ENCODE measurements at places on chromosomes 3 and 15. TPM values are rescaled to one million over a fixed set of nuclear protein-coding genes. Genes with fewer than 3 reads are reported as not detected.

The NRROS gene
- total RNA-seq = 38.2 TPM

The POPDC2 gene
- 0.66 TPM for total RNA-seq

The LSAMP gene
- total RNA-seq = not detected

The CHRNA7 gene
- not detected for total RNA-seq

The CYP8B1 gene
- not detected for total RNA-seq

The LEKR1 gene
- 0.14 TPM for total RNA-seq

The TM4SF18 gene
- total RNA-seq = not detected

The STXBP5L gene
- total RNA-seq = not detected

The PRICKLE2 gene
- total RNA-seq = not detected

The ECE2 gene
- total RNA-seq = not detected

The CKMT1A gene
- total RNA-seq = 0.66 TPM

The LOXL1 gene
- 0.49 TPM for total RNA-seq

DNA sequence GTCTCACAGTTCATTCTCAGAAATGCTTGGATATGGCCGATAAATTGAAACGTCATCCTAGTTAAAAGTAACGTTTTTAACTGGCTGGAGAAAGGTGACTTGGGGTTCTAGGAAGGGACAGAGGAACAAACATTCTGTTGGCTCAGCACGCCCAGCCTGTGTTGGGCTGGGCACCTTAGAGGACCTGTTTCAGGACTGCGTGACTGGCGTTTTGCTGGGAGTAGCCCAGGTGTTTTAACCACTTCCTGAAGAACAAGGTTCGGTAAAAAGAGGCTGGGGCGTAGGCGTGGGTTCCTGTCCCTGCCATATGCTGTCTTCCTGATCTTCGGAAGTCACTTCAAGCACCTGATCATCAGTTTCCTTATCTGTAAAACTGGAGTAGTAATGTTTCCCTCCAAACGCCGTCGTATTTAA, 1.1 kb upstream of the TLNRD1 start:
- DNase-seq = peak; percentile 90

DNA sequence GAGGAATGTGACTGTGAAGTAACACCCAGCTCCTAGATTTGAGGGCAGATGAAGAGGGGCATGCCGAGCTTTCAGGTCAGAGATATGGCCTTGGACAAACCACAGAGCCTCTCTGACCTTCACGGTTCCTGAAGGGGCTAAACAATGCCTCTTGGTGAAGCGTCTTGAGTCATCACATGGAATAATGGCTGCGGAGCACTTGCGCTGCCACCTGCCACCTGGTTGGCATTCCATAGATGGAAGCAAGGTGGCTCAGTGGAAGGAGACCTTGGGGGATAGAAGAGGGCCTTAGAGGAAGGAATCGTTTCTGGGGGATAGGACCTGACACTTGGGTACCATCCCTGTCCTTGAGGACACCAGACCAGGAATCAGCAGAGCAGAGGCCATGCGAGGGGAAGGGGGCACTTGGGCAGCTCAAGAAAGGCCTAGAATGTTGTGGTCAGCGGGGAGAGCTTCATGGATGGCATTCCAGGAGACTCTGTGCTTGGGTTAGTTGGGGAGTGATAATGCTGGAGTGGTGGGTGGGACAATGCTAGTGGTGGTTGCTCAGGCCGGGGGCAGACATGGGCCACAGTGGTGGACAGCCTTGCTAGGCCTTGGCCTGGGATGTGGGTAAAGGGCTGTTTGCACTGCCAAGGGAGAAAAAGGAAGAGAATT, 12.6 kb downstream of the MRAS start:
- DNase-seq = no peak

GRCh38 chr15:90212221-90213098, 11.3 kb downstream of the SEMA4B start:
- no peak for DNase-seq

GRCh38 chr3:122628567-122628966, 51.1 kb downstream of the PARP15 start:
- no peak for DNase-seq

GRCh38 chr3:165545059-165545458, 292.2 kb downstream of the BCHE start:
- no peak for DNase-seq

- no peak for DNase-seq
Observed at GRCh38 chr3:122880624-122881023, 85.8 kb downstream of the SLC49A4 start.

DNA sequence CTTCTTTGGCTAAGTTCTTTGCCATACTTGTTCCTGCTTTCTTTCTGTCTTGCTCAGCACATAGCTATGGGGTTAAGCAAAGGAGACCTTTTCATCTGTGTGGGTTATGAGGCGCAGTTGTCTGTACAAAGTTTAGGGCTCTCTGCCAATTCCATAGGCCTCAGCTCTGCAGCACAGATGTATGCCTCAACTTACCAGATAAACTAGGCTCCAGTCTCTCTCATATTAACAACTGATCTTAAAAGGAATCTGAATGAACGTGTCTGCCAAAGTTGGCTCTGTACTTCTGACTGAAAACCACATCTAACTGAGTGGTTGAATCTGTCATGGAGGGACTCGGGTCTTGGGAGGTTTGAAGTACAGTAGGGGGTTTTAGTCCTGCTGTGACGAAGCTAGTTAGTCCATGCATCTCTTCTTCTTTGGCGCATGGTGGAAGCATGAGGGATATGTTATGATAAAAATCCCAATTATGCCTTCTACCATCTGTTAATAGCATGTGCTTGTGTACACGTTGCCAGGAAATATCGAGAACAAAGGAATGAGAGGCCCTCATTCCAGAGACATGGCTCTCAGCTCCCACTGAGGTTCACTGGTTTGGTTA, 114.6 kb upstream of the TSC22D2 start:
- DNase-seq = no peak

DNA sequence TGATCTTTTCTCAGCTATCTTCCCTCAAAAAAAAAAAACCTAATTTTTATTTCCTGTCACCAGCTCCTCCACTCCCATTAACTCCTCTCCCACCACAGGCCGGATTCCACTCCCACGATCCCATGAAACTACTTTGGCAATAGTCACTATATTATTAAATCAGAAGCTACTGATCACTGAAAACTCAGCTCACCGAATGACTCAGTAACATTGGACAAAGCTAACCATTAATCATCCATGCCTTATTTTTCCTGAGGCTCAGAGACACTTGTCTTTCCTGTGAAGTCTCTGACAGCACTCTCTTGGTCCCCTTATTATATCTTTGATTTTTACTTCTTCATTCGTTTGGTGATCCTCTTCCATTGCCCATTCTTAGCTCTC, 260.2 kb downstream of the CGGBP1 start:
- DNase-seq = no peak

- no peak for DNase-seq
Observed at GRCh38 chr3:35871009-35871408, 231.7 kb downstream of the ARPP21 start.

GRCh38 chr3:126477061-126477380, 1.3 kb upstream of the ZXDC start:
- no peak for DNase-seq

DNA sequence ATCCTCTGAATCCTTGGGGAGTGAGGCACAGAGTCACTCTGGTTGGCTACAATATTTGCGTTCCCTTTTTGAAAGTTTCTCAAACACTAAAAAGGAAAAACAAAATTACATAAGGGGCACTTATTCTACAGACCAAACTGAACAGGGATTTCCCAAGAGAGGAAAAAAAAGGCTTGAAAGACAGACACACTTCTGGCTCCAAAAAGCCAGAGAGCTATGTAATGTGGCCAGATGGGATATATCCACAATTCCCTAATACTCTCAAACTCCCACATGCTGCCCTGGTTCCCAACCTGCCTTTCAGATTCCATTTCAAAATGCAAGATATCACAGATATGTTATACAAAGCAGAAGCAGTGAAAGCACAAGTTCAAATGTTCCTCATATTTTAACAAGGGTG, 1.6 kb downstream of the FRMD4B start:
- no peak for DNase-seq

GRCh38 chr3:159916052-159916451, 72.6 kb upstream of the IL12A start:
- no peak for DNase-seq

GRCh38 chr15:36882487-36883131, 217.7 kb downstream of the MEIS2 start:
- DNase-seq = no peak

DNA sequence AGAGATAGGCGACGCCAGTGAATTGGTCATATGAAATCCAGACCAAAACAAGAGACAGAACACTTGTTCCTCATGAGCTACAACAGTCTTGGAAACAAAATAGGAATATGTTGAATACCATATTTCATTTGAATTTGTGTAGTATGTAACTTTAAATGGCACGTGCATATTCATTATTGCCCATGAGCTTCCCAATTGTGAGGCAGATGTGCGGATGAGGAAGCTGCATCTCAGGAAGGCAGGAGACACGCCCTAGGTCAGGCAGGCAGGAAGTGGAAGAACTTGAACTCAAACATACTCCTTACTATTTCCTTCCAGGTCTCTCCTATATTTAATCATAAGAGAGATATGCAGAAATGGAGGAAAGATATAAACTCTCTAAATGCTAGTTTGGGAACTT, 106.8 kb upstream of the SLC2A2 start:
- DNase-seq = no peak

DNA sequence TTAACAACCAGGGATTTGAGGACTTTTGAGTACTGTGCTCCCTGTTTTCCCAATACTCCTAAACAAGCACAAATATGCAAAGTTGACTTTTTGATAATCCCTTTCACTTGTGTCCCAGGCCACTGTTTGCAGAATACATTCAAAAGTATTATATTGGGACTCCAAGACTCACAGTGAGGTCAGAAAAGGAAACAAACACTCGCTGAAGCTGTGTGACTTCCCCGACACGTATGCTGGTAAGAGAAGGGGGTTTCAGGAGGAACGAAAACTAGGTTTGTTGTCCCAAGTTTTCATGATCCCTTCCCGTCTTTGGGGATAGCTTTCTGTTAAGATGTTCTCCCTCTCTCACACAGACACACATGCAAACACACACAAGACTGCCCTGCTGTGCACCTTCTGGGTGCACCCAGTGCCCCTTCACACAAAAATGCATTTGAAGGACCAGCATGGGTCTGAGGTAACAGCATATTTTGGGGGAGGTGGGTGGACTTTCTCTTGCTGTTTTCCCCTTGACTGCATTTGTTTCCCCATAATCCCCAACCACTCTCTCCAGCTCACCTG, 225.2 kb upstream of the PRICKLE2 start:
- DNase-seq = no peak

- DNase-seq = no peak
Observed at GRCh38 chr3:172317984-172318383, 130.3 kb downstream of the GHSR start.

DNA sequence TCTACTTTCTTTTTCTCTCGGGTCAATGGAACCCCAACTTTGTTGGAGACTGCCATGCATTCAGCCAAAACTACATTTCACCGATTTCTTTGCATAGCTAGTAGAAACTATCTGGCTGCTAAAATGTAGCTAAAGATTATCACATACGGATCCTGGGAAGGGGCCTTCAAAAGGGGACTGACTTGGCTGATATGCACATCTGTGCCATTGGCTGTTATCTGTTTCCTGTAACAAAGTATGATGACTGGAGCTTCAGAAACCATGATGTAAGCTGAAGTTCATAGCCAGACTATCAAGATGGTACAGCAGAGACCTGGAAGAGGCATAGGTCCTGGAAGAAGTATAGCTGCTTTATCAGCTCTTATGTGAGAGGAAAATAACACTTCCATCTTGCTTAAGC, 179.1 kb downstream of the NSUN3 start:
- no peak for DNase-seq

DNA sequence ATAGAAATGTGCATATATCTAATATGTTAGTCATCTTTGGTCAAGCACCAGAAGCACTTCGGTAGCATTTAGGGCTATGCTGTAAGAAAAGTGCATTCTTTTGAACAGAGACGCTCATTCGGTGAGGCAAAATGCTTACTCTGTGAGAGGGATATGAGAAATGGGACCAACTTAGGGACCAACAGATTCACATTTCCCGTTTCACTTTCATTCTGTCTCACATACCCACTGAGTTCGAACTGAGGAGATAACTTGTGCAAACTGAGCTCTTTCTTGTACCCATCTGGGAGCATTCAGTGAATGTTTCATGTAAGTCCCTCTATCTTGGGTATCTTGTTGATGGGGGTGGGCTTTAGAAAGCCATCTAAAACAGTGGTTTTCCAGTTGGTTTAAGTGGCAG, 135.3 kb downstream of the FEZF2 start:
- no peak for DNase-seq

DNA sequence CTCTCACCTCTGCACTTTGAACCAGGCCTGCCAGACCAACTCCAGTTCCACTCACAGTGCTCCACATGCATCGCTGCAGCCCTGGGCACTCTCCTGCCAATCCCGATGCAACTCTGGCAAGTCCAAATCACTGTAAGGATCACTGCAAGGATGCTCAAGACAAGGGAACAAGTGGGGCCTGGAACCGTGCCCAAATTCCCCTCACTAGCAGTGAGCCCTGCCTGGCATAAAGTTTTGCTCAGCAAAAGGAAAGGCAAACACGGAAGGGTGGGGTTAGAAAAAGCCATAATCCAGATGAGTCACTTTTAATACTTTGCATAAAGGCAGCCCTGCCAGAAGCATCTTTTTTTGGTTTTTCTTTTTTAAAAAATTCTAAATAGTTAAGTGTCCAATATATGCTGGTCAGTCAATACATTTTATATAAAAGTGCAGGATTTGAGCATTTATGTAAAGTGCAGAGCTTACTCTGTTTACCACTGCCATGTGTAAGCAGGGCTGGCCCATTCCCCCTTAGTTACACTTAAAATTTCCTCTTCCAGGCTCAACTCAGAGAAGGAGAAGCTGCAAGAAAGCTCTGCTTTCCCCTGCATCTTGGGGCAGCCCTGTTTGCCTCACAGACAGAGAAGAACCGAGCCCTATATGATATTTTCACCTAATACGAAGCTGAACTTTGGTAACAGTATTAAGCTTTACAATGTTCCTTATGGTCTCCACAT, 102.2 kb downstream of the CD47 start:
- DNase-seq = peak; percentile 59

GRCh38 chr3:143375698-143376097, 256.1 kb downstream of the CHST2 start:
- DNase-seq = no peak

DNA sequence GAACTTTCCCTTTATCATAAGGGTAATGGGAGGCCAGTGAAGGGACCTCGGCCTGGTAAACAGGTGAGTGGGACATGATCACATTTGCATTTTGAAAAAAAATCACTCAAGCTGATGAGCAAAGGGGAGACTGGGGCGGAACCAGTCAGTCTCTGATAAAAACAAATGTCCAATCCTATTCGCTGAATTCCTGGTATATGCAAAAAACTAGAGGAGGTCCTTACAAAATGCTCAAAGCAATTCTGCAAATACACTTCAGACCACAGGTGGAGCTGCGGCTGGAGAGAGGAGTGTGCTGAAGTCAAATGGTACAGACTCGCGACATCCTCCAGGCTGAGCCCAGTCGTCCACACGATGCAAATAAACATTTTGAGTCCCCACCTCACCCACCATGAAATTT, 166.7 kb downstream of the FOXP1 start:
- DNase-seq = peak; percentile 65

DNA sequence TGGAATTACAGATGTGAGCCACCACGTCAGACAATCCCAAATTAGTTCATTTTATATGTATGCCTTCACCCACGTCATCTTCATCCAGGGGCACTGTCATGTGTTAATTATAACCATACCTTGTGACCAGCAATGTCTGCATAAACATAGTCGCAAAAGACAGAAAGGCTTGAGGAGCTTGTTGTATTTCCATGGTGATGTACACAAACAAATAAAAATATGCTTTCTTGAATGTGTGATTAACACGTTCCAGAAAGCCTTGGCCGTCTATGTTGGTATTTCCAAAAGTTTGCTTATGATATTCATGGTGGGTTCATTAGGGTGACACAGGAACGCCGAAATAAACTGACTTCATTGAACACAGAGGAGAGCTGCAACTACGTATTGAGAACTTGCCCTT, 524.7 kb upstream of the ZNF717 start:
- DNase-seq = no peak

- peak; percentile 43 for DNase-seq
Observed at GRCh38 chr3:149214702-149215101, 6.9 kb downstream of the CP start.
